ENCODE measurements at places on chromosomes 12 and 14.

GRCh38 chr12:118098911-118099671, 4.7 kb downstream of the VSIG10 start:
- DNase-seq = no peak

DNA sequence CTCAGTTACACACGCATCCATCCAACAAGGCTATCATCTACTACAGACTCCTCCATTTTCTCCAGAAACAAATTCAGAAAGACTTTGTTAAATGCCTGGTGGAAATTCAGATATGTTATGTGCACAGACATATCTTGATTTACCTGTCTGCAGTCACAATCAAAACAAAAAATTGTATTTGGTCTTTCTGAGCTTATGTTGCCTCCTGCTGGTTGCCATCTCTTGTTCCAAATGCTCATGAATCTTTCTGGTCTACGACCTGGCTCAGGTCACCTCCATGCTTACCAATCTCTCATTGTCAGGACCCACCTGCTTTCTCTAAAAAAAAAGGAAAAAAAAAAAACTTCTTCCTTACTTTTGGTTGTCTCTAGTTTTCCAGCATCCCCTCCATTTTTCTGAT, 169.2 kb upstream of the PLXNC1 start:
- DNase-seq = no peak

DNA sequence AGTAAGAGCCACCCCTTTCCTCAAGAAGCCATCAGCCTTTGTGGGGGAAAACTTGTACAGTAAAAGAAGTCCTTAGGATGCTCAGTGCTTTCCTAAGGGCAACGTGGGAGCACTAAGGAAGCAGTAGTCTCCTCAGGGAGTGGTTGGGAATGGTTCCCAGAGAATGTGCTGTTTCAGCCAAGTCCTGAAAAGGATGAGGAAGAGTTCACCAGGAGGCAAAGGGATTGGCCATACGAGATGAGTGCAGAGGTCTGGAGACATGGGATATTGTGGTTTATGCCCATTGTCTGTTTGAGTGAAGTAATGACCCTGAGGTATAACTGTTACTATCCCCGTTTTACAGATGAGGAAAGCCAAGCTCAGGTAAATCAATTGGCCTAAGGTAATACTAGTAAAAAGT, 86.0 kb upstream of the ATF1 start:
- DNase-seq = no peak

DNA sequence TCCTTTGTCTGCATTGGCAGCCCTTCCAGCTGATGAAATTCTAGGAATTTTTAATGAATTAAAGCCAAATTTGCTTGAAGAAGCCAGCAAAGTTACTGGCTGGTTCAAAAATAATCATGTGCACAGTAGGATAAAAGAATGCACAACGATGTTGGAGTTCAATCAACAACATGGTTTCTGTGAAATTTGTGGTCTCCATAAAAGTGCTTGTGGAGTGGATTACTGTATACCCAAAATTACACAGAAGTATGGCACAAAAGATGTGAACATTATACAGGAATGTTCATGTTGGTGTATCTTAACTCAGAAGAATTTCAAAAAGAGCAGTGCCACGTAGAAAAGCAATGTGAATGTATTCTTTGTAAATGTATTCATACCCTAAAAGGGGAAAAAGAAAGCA, 105.0 kb upstream of the METAP2 start:
- no peak for DNase-seq
